ENCODE measurements at places on chromosomes 16 and 17. TPM values are rescaled to one million over a fixed set of nuclear protein-coding genes. Genes with fewer than 3 reads are reported as not detected.

DNA sequence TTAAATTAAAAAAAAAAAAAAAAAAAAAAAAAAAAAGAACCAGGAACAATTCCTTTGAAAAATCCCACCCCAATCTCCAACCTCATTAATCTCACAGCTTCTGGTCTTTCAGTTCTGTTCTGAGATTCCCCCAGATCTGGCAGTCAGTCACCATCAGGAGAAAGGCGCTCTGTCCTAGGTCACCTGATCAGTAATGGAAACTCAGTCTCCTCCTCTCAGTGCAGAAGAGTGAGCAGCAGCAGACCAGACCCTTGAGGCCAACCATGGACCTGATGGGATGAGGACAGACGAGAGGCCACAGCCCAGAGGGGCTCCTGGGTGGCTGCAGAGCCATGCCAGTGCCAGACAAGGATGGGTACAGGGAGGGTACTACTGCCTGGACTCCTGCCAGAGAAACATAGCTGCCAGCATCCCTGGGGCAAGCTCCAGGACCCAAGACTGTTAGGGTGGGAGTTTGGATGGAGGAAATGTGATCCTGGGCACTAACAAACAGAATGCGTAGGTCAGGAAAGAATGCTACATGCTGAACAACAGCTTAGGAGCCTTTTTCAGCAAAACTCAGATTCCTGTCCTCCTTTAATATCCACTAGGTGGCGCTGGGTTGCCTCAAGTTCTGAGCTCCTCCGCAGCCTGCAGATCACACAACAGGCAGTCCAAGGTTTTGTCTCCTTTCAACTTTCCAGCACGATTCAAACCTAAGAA, 28.7 kb downstream of the MPG start:
- DNase-seq = no peak

GRCh38 chr17:60602871-60603270, 2.9 kb downstream of the PPM1D start:
- DNase-seq = no peak

DNA sequence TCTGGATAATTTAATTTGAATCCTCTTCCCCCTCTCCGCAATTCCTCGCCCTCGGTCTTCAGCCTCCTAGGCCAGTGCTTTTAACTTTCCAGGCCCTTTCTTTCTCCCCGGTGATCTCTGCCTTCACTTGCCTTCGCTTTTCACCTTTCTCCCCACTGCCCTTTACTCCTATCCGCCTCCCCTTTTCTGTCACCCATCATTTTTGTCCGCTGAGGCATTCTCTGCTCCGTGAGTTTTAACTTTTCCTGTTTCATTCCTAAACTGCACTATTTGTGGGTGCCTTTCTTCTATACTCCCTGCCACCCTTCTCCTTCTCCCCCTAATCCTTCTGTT, 729 bp downstream of the LONP2 start:
- DNase-seq = no peak

Gene NOG
- not detected for total RNA-seq

DNA sequence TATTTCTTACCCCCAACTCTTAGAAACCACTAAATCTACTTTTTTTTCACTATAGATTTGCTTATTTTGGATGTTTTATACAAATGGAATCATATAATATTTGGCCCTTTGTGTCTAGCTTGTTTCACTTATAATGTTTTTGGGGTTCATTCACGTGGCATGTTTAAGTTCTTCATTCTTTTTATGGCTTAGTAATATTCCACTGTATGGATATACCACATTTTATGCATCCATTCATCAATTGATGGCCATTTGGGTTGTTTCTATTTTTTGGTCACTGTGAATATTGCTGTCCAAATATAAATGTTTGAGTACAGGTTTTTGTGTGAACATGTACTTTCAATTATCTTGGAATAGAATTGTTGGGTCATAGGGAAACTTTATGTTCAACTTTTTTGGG, 9.2 kb upstream of the NOS2 start:
- no peak for DNase-seq

Gene GFAP
- not detected for total RNA-seq

Gene GALR2
- total RNA-seq = 0.32 TPM

Gene EPX
- total RNA-seq = not detected

GRCh38 chr17:65470783-65471182, 90.7 kb downstream of the AXIN2 start:
- no peak for DNase-seq

Gene PPY
- total RNA-seq = not detected

GRCh38 chr17:45135978-45136791, 698 bp downstream of the ACBD4 start:
- DNase-seq = no peak

- no peak for DNase-seq
Observed at GRCh38 chr17:5635949-5636348, 51.6 kb upstream of the NLRP1 start.

Gene CD19
- total RNA-seq = 295 TPM

DNA sequence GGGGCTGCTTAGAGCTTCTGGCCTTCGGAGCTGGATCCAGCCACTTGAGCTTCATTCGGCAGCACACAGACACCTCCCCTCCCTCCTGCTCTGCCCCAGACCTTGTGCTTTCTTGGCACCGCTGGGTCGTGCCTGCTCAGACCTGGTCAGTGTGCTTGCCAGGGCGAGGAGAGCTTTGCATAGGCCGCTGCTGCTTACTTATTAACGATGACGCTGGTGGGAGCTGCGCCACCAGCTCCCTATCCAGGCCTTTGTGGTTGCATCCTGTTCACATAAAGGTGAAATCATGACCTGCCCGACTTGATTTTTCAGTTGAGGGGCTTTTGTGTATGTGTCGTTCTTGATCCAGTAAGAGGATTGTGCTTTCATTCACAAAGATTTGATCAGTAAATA, 101.1 kb downstream of the MSI2 start:
- no peak for DNase-seq

DNA sequence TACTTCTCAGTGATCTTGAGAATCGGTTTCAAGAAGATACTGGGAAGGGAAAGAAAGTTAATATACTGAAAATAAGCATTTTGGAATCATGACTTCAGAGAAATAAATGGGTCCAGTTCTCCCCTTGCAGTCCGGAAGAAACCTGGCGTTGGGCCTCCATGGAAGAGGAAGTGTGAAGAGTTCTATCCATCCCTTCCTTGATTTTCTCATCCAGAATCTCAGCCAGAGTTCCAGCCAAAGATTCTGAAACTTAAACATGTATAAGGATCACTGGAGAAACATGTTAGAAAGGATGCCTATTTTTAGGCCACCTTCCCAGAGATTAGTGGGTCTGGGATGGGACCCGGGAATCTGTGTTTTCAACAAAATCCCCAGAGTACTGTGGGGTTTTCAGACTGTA, 8.7 kb upstream of the GAS7 start:
- DNase-seq = no peak

Gene KCNJ18
- not detected for total RNA-seq

Gene ZNF319
- 11.2 TPM for total RNA-seq

- no peak for DNase-seq
Observed at GRCh38 chr17:66950325-66950724, 14.2 kb upstream of the CACNG4 start.

DNA sequence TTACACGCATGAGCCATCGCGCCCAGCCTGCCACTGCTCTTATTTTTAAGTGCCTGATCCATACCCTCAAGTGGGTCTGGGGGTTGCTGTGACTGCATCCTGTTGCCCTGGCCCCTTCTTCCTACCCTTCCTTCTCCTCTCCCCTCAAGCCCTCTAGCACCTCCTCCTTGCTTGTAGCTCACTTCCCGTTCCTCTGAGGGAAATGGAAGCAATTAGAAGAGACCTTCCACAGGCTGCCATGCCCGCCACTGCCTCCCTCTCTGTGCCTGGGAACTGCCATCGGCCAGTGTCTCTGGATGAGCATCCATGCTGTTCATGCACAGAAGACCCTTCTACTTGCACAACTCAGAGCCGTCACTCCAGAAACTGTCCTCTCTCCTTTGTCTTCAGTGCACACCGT, 10.6 kb upstream of the TFAP4 start:
- no peak for DNase-seq

- no peak for DNase-seq
Observed at GRCh38 chr17:42519546-42520491, 16.2 kb upstream of the NAGLU start.

DNA sequence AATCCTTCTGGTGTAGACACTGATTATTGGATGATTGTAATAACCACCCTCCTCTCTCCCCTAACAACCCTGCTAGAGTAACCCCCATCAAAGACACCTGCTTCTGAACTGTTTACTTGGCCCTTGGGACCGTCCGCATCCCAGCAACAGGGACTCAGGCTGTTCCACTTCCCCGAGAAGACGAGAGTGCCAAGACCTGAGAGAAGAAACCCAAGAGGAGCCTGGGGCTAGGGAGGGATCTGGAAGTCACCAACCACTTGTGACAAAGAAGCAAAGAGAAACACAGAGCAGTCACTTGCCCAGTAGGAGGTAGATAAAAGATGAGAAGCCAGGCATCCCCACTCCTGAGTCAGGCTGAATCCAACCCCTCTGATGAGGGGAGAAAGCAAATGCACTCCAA, 84.3 kb downstream of the CDH11 start:
- DNase-seq = no peak

- no peak for DNase-seq
Observed at GRCh38 chr17:81092518-81093095, 57.7 kb downstream of the BAIAP2 start.

DNA sequence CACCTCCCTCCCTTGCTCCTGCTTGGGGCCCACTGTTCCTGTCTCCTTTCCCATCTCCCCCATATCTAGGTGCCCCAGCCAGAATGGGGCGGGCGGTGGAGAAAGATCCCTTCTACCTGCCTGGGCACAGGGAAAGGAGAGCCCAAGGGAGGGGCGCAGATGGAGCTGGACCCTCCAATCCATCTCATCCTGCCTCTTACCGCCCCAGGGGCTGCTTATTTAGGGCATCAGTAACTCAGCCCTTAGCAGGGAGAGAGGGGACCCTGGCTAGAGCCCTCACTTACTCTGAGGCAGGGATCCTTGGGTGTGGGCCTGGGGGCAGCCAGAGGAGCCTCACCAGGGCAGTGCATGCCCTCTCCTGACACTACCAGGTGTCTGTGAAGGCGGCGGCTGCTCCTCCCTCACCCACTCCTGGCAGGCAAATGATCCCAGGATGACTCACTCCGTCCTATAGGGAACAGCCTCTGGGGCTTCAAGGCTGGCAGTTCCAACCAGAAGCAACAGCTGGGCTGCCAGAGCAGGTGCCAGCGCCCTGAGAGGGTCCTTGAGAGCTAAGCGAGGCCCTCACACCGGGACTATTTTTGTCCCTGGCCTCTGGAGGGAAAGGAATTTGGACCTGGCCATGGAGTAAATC, 16.3 kb upstream of the BCAR1 start:
- no peak for DNase-seq

GRCh38 chr17:48834973-48835372, 4.1 kb downstream of the CALCOCO2 start:
- DNase-seq = no peak

Gene LGALS9B
- not detected for total RNA-seq

DNA sequence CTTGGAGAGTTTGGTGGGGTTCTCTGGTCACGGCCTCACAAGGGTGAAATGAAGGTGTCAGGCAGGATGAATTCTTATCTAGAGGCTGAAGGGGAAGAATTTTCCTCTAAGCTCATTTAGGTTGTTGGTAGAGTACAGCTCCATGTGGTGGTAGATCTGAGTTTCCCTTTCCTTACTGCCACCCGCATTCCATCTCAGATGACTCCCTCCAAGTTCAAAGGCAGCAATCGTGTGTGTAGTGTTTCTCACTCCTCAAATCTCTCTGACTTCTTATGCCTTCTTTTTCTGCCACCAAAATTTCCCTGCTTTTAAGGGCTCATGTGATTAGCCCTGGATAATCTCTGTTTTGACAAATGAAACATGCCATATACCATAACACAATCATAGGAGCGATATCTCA, 135.5 kb upstream of the MYOCD start:
- DNase-seq = no peak

DNA sequence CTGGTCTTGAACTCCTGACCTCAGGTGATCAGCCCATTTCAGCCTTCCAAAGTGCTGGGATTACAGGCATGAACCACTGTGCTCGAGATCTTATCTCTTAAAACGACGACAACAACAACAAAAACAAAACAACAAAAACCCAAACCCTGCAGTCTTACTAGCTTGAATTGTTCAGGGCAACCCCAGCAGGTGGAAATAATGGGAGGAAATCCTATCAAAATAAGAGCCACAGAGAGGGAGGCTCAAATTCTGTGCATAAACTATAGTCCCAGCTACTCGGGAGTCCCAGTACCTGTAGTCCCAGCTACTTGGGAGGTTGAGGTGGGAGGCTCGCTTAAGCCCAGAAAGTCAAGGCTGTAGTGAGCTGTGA, 16.5 kb upstream of the ATP6V0A1 start:
- no peak for DNase-seq

DNA sequence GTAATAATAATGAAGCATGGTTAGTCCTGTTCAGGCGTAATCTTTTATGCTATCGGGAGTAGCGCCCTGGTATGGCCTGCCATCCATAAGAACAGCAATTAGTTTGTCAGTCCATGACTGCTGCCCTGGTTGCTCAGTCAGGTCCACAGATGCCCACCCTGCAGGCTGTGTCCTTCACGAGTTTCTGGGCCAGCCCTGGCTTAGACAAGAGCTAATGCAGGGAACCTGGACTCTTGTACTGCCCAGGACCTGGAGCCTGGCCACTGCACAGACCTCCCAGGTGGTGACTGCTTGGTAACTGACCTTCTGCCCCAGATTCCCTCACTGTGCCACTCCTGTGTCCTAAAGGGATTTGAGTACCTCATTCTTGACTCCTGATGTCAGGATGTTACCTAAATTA, 161.1 kb upstream of the NOG start:
- no peak for DNase-seq

GRCh38 chr16:20871941-20872815, 28.0 kb downstream of the DCUN1D3 start:
- DNase-seq = no peak

DNA sequence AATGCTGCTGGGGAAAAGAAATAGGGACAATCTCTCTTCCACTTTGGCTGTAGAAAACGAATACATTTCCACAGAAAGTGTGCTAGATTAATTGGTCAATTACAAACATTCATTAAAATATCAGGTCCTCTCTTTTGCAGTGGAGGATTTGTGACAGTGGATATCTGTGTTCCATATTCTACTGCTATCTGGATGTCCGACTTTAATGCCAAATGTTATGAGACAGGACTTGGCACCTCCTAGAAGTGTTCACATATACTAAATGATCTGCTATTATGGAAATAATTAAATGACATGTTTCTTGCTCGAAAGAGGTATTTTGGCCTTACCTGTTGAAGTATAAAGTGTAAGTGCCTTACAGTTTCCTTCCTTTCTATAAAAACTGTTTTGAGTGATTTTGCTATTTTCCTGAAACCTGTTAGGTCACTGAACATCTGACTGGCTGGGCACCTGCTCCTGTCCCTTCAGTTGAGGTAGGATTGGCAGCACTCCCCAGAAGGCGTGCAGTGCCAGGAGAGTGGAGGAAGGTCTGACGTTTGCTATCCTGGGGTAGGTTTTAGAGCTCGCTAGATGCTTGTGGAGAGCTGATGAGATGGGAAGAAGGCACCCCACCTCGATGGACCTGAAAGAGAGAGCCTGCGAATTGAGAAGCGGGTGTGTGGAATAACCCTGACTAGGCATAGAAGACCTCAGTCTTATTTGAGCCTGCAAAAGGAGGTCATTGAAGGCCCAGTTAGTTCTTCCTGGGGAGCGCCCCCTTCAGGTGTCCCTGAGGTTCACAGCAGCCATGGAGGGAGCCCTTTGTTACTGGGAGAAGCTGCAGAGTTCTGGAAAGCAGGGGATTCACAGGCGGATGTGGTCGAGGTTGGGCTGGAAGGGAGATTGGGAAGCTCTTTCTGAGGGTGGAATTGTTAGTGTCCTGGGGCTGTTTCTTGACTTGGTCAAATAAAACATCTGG, 159.4 kb upstream of the ZNF267 start:
- DNase-seq = no peak

Gene SLC6A2
- total RNA-seq = not detected

Data from activated B cell treated with CpG ODN at 0.5 μM for 24 hours (primary cell).